ENCODE measurements at places on chromosomes 7 and 10.

DNA sequence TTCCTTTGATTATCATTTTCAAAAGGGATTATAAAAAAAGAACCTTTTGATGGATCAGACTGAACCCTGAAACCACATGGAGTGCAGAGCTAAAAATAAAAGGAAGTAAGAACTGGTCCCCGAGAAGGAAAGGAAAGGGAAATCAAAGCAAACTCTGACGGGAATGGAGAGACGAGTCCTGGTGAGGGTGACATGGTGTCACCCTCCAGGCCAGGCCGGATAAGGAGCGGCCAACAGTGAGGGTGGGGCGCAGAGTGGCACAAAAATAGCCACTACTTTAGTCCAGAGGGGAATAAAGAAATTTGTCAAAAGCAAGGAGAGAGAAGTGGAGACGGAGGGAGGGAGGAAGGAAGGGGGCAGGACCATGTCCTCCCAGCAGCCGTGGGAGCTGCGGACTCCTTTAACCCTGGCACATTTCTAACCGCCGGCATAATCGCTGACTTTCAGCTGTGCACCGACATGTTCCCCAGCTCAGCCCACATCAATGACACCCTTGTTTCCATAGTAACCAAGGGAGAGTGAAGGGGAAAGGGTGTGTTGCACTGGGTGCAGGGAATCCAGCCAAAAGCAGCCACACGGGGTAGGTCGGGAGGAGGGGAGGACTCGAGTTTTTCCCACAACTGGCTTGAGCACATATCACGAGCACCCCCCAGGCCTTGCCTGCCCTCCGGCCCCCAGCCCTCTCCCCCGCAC is 29.7 kb downstream of the TRIM8 start:
- DNase-seq: peak; percentile 30

- no peak for DNase-seq
These were observed 151.5 kb downstream of the TNS3 start for GRCh38 chr7:47430422-47430821.

DNA sequence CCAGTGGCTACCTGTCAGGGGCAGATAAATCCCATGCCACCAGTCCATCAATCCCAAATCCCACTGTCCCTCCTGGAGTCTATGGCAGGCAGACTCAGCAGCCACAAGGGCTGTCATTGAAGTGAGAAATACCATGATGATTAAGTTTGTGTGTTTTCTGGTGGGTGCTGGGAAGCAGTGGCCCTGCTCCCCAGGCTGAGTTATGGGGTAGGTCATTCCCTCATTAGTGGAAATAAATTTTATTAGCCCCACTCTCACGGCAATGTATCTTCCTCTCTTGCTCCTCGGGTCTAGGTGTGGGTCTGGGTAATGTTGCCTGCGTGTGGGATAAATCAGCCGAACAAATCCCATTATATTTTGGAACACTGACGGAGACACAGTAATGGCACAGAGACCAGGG is 76.8 kb downstream of the PLXNA4 start:
- DNase-seq: no peak

DNA sequence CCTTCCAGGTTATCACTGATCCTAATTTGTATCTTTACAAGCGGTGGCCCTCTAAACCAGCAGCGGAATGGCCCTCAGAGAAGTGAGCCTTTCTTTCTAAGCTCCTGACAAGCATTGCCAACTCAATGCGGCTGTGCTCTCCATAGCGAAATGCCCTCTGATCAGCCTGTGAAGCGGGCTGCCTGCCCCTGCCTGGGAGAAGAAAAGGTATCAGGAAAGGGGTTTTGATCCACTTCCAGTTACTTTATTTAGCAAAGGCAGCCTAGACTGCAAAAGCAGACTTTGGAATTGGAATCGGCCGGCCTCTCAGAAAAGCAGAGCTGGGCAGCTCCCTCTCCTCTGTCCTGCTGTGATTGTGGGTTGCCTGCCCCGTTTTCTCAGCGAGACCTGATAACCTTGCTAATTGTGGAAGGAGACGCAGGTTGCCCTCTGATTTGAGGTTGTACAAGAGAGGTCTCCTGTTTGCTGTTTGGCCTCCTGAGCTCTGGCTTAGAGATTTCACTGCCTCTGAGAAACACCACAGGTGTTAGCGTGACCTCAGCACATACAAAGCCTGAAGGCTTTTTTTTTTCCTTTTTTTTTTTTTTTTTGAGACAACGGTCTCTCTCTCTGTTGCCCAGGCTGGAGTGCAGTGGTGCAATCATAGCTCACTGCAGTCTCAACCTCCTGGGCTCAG is 53.9 kb upstream of the SH2B2 start:
- DNase-seq: no peak

- no peak for DNase-seq
These were observed 314.7 kb downstream of the PLXNA4 start for GRCh38 chr7:132261327-132262159.

DNA sequence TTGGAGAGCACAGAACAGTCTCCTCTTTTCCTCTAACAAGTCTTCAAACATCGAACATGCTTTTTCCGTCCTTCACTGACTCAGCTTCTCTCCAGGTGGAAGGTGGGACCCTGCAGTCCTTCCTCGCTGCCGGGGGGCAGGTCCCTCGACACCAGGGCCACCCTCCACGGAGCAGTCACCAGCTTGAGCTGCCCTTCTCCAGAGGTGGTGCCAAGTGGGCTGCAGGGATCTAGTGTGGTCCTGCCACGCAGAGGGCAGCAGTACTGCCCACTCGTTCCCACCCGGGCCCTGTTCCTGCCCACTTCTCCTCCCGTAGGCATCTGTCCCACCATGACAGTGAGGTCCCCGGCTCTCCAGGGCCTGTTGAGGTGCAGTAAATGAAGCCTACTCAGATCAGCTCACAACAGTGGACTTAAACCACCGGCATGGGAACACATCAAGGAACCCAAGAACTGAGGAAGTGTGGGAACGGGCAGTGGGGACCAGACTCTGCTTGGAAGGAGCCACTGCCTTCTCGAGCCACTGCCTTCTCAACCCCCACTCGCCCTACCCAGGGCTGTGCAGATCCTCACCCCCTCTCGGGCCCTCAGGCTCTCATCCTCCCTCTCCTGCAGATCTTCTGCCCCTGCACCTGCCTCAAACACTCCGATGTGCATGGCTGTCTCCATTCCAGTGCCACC is 153.9 kb downstream of the OAT start:
- DNase-seq: no peak

- DNase-seq: no peak
These were observed 3.3 kb downstream of the ZNF655 start for GRCh38 chr7:99561737-99562051.

- no peak for DNase-seq
These were observed 29.2 kb upstream of the AP5Z1 start for GRCh38 chr7:4745971-4746919.

- no peak for DNase-seq
These were observed 1.0 kb downstream of the NKX2-3 start for GRCh38 chr10:99533496-99534449.

DNA sequence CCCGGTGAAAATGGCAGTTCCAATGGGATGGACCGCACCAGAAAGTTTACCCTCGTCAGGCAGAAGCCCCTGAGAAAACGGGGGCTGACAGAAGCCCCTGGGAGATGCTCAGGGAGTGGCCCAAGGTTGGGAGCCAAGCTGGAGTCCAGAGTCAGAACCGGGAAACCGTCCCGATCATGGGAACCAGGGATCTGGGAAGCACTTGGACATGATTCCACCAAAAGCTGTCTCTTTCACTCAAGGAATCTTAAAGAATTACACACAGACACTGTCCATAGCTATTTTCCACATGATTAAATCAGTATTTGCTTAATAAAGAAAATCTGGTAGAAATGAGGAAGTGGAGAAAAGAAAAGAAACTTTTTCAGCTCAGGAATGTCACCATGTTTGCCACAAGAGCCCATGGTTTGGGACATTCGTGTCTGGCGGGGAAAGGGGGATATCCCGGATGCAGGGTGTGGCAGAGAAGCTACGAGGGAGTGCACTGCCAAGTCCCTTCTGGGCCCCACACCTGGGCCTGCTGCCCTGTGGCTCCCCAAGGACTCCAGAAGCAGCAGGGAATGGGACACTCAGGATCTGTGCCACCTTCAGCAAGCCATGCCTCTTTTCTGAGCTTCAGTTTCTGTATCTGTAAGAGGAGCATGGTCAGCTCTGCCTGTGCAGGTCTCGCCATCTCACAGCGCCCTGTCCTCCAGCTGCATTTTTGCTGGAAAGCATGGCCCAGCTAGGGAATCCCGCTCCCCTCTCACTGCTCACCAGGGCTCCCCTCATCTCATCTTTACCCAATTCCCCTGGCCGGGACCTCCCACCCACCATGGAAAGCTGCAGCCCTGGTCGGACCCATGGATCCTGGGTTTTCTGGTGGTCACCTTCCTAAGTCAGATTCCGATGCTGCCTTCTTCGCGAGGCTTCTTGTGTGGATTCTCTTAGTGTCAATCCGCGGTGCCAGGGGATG is 225.1 kb upstream of the GRB10 start:
- DNase-seq: no peak

DNA sequence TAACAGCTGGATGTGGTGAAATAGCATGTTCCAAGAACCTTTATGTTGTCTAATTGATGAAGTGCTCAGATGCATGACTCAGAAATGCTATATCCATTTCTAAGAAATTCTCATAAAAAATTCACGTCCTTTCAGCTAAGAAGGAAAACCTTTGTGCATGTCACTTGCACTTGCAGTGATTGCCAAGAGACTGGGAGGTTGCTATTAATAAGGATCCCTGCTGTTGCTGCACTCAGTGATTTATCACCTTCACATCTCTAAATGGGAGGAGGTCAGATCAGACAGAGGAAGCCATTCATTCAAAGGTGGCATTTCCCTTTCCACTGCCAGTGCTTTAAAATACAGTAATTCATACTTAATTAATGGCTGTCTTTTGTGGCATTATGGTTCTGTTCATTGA is 89.5 kb downstream of the THSD7A start:
- no peak for DNase-seq

GRCh38 chr7:84013616-84014240 is 180.9 kb downstream of the SEMA3A start:
- no peak for DNase-seq

GRCh38 chr7:4888161-4888560 is 4.6 kb upstream of the RADIL start:
- no peak for DNase-seq

GRCh38 chr7:134836447-134836846 is 57.0 kb downstream of the CALD1 start:
- DNase-seq: no peak

DNA sequence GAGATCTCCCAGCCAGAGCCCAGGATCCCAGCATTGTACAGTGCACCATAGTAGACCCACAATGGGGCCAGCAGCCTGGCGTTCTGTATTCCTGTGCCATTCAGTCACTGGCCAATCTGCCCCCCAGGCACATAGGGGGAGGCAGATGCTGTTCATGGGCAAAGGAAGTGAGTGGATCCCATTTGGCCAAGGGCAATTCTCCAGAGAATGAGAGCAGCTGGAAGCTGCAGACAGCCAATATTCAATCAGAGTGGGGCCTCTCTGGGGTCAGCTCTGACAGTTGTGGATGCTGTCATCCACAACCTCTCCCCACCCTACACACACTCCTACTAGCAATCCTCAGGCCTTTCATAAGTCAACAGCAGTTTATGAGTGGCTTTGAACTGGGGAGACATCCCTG is 17.5 kb downstream of the STEAP1B start:
- DNase-seq: no peak

- no peak for DNase-seq
These were observed 188.3 kb upstream of the NFE2L3 start for GRCh38 chr7:25963733-25964132.

- DNase-seq: no peak
These were observed 8.2 kb upstream of the PILRB start for GRCh38 chr7:100349757-100350156.

DNA sequence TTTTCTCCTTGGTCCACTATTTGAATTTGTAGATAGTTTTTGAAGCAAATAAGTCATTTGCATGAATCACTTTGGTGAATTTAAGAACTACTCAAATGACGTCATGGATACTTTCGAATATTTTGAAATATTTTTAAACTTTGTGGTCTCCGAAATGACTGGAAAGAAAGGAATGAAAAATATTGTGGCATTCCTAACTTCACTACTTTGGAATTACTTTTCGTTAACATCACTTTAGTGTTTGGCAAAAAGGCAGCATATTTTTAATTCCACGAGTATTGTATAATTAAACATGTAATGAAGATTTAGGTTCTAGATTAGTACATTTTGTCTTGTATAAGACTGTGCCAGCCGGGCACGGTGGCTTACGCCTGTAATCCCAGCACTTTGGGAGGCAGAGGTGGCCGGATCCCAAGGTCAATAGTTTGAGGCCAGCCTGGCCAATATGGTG is 35.3 kb upstream of the ZRANB1 start:
- DNase-seq: no peak

Data from activated CD4-positive, alpha-beta T cell treated with anti-CD3 and anti-CD28 coated beads for 24 hours (primary cell).